Sciatic nerve (tissue), 2 donors: ENCODE measurements at places on chromosomes 11 and 22.

DNA sequence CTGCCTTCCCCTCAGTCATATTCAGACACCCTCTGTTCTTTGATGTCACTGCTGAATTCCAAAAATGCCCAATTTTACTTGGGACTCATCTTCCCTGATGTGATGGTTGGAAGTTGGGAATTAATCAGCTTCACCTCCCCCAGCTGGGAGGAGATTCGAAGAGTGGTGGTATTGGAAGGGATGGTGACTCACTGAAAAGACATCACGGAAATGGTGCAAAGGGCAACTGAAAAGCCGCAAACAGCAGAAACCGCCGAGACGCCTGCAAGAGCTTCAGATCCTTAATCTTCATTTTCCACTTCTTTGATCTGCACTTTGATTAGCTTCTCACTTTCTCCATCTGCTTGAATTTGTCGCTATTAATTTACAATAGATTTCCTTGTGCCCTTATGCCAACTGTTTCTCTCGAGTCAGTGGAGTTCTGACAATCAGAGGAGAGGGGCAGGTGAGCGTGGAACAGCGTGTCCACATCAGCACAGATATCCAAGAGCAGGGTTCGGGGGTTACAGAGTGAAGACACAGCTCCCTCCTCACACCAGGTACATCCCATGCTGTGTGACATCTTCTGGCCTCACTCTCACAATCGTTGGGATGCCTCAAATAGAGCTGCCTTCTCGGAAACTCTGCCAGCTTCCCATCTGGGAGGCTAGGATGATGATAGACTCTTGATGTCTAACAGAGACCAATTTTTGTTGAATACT is 325.4 kb downstream of the BRD1 start:
- no peak for DNase-seq

DNA sequence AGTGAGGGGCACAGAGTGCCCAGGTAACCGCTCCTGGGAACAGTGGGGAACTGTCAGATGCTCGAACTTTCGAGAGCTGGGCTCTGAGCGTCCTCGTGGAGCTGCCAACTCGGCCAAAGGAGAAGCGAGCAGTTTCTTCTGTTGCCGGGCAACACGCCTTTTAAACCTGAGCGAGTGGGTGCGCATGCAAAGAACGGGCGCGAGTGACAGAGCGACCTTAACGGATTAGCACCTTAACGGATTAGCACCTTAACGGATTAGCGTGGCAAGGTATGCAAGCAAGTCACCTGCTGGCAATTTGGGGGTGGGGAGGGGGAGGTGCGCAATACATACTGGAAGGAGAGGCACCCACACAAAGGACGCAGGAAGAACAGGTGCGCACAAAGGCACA is 61.8 kb upstream of the PRODH start:
- DNase-seq = no peak

GRCh38 chr22:25472382-25472781 is 92.1 kb upstream of the GRK3 start:
- no peak for DNase-seq

DNA sequence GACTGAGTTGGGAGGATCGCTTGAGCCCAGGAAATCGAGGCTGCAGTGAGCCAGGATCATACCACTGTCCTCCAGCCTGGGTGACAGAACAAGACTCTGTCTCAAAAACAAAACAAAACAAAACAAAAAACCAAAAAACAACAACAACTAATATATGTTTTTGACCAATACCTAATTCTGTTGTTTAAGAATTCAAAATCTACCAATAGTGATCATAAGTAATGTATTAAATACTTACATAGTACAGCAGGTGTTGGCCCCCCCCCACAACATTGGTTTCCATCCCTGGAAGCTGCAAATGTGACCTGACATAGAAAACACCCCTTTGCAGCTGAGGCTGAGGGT is 74.7 kb downstream of the KCNQ1 start:
- no peak for DNase-seq

DNA sequence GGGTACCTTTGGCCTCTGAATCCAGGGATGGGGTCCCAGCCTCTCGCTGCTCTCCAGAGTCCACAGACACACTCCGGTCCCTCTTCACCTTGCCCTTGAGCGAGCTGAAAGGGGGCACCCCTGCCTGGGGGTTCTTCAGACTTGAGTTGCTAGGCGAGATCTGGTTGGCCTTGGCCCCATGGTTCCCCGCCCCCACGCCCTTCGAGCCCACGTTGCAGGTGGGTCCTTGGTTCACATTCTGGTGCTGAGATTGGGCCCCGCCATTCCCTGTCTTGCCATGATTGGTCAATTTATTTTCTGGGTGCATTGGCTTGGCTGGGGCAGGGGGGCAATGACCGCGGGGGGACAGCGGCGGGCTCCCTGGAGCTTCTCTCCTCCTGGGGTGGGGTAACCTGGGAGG is 17.5 kb downstream of the BCL9L start:
- no peak for DNase-seq

DNA sequence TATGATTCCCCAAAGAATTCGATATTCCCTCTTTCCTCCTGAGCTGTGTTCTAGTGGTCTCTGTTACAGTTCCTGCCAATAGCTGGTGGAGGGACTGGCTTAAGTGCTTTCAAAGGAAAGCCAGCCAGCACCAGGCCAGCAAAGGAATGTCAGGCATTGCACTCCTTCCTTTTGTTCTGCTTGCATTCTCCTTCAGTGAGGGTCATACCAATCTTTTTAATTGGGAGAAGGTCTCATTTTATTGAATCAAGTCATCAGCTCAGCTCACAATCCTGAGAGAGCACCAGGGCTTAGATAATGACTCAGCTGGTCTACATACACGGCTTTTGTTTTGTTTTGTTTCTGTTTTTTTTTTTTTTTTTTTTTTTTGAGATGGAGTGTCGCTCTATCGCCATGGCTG is 222.9 kb downstream of the NAV2 start:
- no peak for DNase-seq

GRCh38 chr22:49350441-49351121 is 477.1 kb downstream of the BRD1 start:
- DNase-seq = peak; percentile 35

DNA sequence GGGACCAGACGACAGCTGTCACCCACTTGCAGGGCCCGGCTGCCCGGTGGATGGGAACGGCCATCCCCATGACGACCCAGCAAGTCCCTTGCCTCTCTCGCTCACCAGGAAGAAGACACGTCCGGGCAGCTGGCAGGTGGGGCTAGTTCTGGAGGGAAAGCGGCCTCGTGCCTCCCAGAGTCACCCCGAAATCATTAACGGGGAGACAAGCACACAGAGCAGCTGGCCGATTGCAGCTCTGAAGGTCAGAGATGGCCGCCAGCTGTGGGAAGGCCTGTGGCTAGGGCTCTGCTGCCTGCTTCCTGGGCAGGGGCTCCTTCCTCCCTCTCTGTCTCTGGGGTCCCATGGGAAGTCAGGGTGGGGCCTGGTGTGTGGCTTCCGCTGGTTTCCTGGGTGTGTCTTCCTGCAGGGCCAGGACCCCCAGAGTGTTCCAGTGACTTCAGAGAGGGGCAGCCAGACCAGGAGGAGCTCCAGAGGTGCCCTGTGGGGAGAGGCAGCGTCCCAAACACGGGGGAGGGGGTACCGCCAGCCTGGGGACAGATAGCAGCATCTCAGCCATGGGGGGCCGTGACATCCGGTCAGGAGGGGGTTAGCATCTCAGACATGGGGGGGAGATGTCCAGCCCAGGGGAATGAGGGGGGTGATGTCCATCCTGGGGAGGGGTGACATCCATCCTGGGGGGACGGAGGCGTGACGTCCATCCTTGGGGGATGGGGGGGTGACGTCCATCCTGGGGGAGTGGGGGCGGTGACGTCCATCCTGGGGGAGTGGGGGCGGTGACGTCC is 114.9 kb downstream of the KCNQ1 start:
- peak; percentile 55 for DNase-seq

DNA sequence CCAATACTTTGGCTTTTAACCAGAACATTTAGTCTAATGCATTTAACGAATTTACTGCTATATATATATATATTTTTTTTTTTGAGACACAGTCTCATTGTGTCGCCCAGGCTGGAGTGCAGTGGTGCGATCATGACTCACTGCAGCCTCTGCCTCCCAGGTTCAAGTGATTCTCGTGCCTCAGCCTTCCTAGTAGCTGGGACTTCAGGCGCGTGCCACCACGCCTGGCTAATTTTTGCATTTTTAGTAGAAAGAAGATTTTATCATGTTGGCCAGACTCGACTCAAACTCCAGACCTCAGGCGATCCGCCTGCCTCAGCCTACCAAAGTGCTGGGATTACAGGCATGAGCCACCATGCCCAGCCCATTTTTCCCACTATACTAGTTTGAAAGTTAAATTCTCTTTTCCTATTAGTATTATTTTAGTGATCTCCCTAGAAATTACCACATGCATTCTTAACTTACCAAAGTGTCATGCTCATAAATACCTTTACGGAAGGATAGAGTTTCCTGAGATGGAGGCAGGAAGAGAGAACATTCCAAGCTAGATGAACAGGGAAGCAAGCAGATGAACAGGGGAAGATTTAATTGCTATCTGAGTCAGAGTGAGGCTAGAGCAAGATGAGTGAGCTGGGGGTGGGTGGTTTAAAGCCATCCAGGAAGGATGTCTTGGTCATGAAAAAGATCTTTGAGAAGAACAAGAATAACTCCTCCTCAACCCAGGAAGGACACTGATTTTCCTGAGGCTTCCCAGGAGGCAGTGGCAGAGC is 4.4 kb upstream of the PGAP2 start:
- DNase-seq = peak; percentile 18

GRCh38 chr11:15141381-15141780 is 26.7 kb downstream of the INSC start:
- DNase-seq = no peak

DNA sequence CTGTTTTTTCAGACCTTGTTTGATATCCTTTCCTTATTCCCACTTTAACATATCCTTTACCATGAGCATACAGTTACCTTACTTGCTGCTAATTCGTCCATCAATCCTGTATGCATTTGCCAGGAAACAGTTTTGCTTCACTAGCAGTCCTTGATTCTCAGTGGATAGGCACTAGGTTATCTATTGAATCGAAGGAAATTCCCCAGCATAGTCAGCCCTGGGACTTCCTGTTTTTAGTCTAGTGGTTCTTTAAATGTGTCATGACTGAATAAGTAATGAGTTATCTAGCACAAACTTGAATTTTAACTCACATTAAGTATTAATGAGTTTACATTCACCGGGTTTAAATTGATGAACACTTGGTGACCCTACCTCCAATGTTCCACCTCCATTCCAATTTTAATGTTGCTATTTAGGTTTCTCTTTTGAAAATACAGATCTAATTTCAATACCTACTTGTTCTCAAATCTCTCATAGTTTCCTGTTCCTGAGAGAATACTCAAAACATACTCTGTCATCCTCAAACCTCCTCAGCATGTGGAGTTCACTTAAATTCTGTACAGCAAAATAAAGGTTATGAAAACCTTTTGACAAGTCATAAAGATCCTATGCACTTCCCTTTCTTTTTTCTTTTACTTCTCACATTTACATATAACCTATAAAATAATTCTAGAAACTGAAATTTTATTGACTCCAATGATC is 1375.1 kb upstream of the TENM4 start:
- DNase-seq = no peak

GRCh38 chr11:65774525-65775306 is 6.1 kb downstream of the AP5B1 start:
- DNase-seq = no peak

GRCh38 chr22:29786031-29786430 is 18.9 kb downstream of the UQCR10 start:
- DNase-seq = no peak
